ENCODE measurements at places on chromosomes 2 and 18.

DNA sequence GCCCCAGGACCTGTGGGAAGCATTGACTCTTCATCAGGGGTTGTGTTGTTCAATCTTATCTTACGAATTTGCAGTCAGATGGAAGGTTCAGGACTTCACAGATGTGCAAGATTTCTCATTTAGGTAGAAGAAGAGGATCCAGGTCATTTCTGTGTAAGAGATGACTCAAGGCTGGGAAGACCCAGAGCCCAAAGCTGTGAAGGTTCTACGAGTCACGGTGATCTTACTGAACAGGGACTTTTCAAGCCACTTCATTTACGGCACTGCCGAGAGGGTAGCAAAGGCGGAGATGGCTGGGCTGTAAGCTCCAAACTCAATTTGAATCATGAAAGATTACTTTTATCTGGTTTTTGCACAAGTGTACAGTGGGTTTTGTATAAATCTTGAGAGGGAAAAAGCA is 228.0 kb upstream of the MEX3C start:
- DNase-seq: no peak

DNA sequence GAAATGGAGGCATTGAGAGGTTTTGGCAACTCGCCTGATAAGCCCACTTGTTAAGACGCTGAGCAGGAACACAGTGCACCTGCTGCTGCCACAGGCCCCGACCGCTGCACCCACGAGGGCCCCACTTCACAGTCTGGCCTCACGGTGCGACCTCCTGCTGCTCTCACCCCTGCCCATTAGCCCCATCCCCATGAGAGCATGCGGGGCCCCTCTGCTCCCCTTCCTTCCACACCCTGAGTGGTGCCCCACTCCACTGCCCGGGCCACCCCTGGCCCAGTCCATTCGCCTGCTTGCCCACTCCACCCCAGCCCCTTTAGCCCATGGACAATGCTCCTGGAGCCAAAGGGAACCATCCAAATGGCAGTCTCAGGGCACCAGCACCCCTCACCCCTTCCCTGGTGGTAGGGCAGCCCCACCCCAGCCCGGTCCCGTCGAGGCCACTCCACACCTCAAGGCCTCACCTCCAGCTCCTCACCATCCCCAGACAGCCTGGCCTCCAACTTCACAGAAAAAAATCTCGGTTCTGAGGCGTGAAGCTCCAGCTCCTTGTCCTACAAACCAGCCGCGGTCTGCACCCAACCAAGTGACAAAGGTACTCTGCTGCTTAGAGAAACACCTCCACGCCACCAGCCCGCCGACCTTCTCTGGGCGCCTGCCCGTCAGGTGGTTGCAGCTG is 6.7 kb upstream of the GPR55 start:
- no peak for DNase-seq

GRCh38 chr2:173196080-173196479 is 120.4 kb downstream of the MAP3K20 start:
- no peak for DNase-seq

- DNase-seq: no peak
Observed at GRCh38 chr2:216066230-216066629, 15.4 kb downstream of the PECR start.

- DNase-seq: no peak
Observed at GRCh38 chr2:136137982-136138381, 20.0 kb upstream of the CXCR4 start.

GRCh38 chr18:79870301-79871025 is 72.7 kb downstream of the KCNG2 start:
- DNase-seq: no peak

GRCh38 chr2:98514096-98514639 is 69.5 kb downstream of the INPP4A start:
- no peak for DNase-seq

Data from stimulated activated CD4-positive, alpha-beta T cell treated with anti-CD3 and anti-CD28 coated beads, TNF-alpha, amount 100 ng/mL, for 1 hour (primary cell).